ENCODE measurements at places on chromosomes 11 and 22. TPM values are rescaled to one million over a fixed set of nuclear protein-coding genes. Genes with fewer than 3 reads are reported as not detected.

DNA sequence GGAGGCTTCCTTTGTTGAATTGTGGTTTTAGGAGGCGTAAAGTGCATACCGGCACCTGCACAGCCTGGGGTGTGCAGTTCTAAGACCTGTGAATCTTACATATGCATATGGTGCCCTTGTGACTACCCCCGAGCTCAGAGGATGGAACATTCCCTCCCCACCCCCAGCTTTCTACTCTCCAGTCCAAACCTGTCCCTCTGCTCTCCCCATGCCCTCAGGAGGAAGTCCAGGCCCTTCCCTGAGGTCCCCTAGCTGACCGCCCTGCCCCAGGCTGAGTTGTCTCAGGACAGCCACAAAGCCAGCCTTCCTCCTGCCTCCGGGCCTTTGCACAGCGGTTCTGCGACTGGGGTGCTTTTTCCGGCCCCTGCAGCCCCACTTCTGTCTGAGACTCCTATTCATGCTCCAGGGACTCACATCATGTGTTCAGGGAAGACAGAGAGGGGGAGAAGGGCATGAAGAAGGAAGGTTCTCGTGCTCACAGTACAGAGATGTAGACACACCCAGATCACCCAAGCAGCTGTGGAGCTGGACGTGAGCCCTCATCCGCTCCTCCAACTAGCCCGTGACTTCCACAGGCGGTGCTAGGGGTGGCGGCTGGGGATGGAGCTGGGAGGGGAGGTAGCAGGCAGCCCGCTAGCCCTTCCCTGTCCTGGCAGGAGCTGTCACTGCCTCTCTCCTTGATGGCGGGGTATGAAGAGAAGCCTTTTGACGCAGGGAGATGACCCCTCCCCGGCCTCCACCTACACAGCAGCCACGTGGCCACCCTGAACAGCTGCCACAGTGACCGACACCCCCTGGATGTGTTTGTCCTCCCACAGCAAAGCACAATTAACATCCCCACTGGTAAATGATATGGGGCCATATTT is 50.8 kb downstream of the FLRT1 start:
- DNase-seq: peak; percentile 59

DNA sequence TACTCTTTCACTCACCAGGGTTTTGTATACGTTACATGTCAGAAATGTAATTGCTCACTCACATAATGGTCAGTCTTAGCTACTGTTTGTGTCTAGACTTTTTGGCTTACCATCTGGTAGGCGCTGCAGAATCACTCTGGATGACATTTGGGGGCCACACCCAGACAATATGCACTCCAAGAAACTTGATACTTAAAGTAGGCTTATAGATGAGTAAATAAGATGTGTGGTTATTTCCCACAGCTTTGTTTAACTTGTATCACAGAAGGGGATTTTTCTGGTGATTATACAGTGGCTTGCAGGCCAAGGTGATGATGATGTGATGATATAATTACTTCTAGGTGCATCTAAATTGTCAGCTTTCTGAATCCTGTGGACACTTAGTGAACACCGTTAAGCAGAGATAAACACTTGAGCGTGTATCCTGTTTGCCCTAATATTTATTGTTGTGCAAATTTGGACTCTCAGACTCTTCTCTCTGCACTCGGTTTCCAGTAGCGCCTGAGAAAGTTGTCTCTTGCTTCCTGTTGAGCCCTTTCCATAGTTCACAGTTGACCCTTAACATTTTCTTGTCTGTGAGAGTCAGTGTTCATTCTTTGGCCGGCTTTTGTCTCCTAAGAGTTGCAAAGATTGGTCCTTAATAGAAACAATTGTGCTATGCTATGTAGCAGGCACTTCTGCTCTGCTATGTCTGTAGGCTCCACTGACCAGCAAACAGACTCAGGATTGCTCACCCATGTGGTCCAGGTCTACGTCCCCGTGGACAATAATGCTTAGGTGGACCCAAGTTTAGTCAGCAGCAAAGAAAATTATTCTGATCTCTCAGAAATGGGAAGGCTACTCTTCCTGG is 89.3 kb downstream of the PRR5L start:
- no peak for DNase-seq

- DNase-seq: no peak
Measured at GRCh38 chr11:13115380-13115675, 106.2 kb downstream of the RASSF10 start.

- DNase-seq: no peak
Measured at GRCh38 chr11:94581926-94582325, 14.8 kb downstream of the PIWIL4 start.

- no peak for DNase-seq
Measured at GRCh38 chr11:45113807-45114206, 32.6 kb upstream of the PRDM11 start.

GRCh38 chr22:50446708-50447575 is 27.9 kb downstream of the SBF1 start:
- no peak for DNase-seq

DNA sequence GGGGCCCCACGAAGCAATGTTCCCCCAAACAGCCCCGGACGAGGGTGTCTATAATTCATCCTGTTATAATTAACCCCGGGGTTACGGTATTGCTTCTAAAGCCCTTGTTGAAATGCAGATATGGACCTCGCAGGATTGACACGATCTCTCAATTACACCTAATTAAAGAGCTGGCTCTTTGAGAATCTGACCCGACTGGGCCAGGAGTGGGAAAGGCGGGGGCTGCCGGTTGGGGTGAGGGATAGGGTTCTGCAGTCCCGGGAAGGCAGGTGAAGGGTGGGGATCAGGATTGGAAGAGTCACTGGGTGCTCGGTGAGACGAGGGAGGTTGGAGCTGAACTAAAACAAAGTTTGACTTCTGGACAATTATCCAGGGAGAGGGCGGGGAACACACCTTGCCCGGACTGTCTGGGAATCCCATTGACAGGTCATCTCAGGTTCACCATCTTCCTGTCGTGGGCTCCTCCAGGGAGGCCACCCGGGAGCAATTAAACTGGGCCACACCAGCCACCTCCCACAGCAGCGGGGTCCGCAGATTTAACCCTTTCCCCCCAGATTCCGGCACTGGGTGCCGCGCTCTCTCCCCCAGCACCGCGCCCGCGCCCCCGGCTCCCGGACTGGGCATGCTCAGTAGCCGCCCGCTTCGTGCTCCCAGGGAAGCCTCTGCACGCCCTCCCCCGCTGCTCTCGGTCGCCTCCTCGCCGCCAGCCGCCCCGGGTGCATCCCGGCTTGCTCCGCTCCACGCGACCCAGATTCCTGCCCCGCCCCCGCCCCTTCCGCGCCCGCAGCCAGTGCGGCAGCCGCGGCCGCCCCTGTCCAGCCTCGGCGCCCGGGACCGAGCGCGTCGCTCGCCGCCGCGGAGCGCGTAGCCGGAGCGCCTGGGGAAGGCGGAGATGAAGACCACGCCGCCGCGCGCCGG is at the start of gene ELMOD1:
TSS of gene ELMOD1 (plus strand) at position 688 of the 918 bp plus-strand sequence. CDS start 27,043 bp downstream, outside the sequence.
- DNase-seq: peak; percentile 73

DNA sequence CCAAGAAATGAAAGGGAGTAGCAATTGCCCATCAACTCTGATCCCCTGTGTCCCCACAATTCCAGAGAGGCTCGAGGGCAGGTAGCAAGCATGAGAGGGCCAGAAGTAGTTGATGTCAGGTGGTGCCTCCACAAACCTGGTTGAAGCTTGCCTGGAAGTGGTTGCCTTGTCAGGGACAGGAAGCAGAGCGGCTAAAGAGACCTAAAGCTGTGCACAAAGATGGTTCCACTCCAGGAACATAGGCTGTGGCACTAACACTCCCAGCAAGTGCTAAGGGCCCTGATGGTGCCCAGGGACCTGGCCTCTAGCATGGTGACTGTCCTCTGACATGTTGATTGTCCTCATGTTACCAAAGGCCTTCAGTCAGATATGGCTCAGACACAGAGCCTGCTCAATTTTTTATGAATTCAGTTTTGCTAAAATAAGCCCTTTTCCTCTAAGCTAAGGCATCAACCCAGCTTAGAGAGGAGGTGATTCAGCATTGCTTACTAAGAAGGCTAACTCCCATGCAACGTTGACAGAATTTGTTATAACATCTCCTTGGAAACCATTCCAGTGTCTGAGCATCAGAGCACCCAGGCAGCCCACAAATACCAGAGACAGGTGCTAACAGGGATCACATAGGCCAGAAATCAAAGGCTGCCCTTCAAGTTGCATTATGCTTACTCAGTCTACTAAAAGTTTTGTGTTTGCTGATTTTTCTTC is 196.3 kb upstream of the ARHGAP20 start:
- no peak for DNase-seq

DNA sequence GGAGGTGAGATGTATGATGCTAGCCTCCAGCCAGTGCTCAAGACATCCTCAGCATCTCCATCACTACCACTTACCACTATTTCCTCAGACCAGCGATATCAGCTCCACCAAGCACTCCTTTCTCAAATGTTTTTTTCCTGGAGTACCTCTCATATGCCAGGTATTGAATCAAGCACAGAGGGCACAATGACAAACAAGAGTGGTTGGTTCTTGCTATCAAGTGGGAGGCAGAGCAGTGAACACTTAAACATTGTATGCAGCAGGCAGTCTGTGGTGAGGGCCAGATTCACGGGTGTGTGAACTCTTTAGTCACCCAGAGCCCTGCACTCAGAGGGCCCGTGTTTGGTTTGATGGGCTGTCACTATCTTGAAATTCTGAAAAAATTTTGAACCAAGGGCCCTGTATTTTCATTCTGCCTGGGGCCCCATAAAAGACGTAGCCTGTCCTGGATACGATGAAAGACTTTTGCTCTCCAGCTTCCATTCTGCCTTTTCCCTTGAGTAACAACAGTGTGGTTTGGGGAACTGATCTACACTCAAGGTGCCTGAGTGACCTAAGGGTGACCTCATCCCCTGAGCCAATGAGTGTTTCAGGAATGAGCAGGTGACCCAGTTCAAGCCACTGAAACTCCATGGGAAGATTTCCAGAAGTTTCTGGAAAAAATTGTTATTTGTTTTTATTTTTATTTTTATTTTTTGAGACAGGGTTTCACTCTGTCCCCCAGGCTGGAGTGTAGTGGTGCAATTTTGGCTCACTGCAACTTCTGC is 348.4 kb upstream of the NARS2 start:
- DNase-seq: no peak

DNA sequence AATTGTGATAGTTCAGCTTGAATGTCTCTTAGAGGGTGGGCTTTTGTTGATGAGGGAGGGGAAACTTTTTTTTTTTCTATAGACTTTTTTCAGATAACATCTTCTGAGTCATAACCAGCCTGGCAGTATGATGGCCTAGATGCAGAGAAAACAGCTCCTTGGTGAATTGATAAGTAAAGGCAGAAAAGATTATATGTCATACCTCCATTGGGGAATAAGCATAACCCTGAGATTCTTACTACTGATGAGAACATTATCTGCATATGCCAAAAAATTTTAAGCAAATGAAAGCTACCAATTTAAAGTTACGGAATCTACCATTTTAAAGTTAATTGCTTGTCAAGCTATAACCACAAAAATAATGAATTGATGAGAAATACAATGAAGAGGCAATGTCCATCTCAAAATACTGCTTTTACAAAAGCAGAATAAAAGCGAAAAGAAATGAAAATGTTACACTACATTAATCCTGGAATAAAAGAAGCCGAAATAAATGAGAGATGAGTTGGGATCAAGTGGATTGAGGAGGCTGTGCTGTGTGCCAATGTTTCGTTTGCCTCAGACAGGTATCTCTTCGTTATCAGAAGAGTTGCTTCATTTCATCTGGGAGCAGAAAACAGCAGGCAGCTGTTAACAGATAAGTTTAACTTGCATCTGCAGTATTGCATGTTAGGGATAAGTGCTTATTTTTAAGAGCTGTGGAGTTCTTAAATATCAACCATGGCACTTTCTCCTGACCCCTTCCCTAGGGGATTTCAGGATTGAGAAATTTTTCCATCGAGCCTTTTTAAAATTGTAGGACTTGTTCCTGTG is 3.9 kb downstream of the MALAT1 start:
- peak; percentile 39 for DNase-seq

DNA sequence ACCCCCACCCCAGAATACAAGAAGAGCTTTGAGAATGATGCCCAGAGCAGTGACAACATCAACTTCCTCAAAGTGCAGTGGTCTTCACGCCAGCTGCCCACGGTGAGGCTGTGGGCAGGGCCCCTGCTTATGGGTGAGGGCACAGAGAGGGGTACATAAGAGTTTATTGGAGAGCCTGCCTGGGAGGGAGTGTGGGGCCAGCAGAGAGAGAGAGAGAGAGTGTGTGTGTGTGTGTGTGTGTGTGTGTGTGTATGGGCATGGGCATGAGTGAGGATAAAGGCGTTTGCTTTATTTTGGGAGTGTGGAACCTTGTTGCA is 9.5 kb downstream of the PHOX2A start:
- DNase-seq: no peak

- DNase-seq: no peak
Measured at GRCh38 chr22:37618072-37618656, 9.5 kb downstream of the GGA1 start.

Gene NRGN
- 1.9 TPM for total RNA-seq

Gene PAMR1
- total RNA-seq: 4.8 TPM

Gene ARHGAP20
- total RNA-seq: 0.59 TPM

Gene POU2F3
- 0.55 TPM for total RNA-seq

Gene LRRC75B
- 8.9 TPM for total RNA-seq

Gene NAALADL1
- total RNA-seq: 1.8 TPM

Gene TIGD3
- total RNA-seq: not detected
